ENCODE measurements at places on chromosomes 12 and 14. TPM values are rescaled to one million over a fixed set of nuclear protein-coding genes. Genes with fewer than 3 reads are reported as not detected.

CFL2 gene
- total RNA-seq, result 72.4 TPM

IL26 gene
- not detected for total RNA-seq

SLC7A7 gene
- total RNA-seq, result 11.7 TPM

ZFYVE1 gene
- 18.3 TPM for total RNA-seq

HOXC10 gene
- 20.9 TPM for total RNA-seq

ANO6 gene
- total RNA-seq, result 139 TPM

AP4S1 gene
- 8.5 TPM for total RNA-seq

NUMB gene
- total RNA-seq, result 63.1 TPM

BCL11B gene
- 1.5 TPM for total RNA-seq

Measured in subcutaneous adipose tissue (tissue), 4 donors.